Activated CD4-positive, alpha-beta memory T cell treated with anti-CD3 and anti-CD28 coated beads, Interleukin-2, amount 10 ng/mL, durations not matched to agents 7 days and 5 days (primary cell): ENCODE measurements at places on chromosomes 7 and 10. TPM values are rescaled to one million over a fixed set of nuclear protein-coding genes. Genes with fewer than 3 reads are reported as not detected.

CALML5 gene
- total RNA-seq = not detected

GRCh38 chr7:103679151-103680132 is 233.4 kb upstream of the SLC26A5 start:
- DNase-seq = no peak
- no peaks in the 10 kb centered on the region for H3K27me3 ChIP-seq
- no peak overlapping the region for H3K27ac ChIP-seq

CPA4 gene
- total RNA-seq = not detected

GRCh38 chr10:74575191-74575720 is 251.1 kb upstream of the KAT6B start:
- H3K4me3 ChIP-seq = no peak overlapping the region
- peaks cover 4% of the 10 kb centered on the region for H3K4me1 ChIP-seq
- H3K27ac ChIP-seq = no peak overlapping the region

GRCh38 chr7:90025771-90026170 is 128.5 kb upstream of the STEAP1 start:
- no peak overlapping the region for H3K4me3 ChIP-seq
- H3K36me3 ChIP-seq = no peaks in the 10 kb centered on the region
- H3K4me1 ChIP-seq = no peaks in the 10 kb centered on the region
- no peak for DNase-seq

DNA sequence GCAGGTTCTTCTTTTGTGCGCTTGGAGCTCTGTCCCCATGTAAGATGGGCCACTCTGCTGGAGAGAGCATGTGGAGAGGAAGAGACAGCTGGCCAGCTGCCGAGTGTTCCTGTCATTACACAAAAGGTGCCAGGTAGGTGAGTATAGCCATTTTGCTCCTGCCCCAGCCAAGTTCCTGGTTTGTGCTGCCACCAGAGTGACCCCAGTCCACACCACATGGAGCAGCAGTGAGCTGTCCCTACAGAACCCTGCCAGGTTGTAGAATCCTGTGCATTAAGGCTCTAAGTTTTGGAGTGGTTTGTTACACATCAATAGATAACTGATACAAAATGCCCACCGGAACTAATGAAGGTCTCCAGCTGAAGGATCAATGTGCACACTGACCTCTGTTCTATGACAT is 84.6 kb upstream of the GHITM start:
- no peaks in the 10 kb centered on the region for H3K4me1 ChIP-seq
- peaks cover 2% of the 10 kb centered on the region for H3K27me3 ChIP-seq
- no peak overlapping the region for H3K4me3 ChIP-seq
- no peak for DNase-seq
- no peaks in the 10 kb centered on the region for H3K36me3 ChIP-seq
- no peak overlapping the region for H3K27ac ChIP-seq

- H3K27me3 ChIP-seq = peaks cover 10% of the 10 kb centered on the region
- H3K4me1 ChIP-seq = peaks cover 3% of the 10 kb centered on the region
- H3K27ac ChIP-seq = no peak overlapping the region
- H3K4me3 ChIP-seq = no peak overlapping the region
- DNase-seq = no peak
Measured at GRCh38 chr7:118327174-118327573, 102.7 kb downstream of the ANKRD7 start.

UNC5B gene
- total RNA-seq = not detected

C10orf95 gene
- not detected for total RNA-seq

CALHM2 gene
- total RNA-seq = 135 TPM

DNA sequence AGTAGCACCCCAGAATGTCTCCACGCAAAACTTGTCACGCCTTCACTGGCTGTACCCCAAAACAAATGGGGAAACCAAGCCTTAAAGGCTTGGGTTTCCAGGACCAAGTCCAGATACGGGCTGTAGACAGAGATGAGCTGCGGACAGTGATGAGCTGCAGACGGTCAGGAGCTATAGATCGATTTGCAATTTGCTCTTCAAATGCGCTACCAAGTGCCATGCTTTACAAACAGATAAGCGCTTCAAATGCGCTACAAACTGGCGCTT is 658 bp upstream of the SGCE start:
- no peaks in the 10 kb centered on the region for H3K36me3 ChIP-seq
- peak overlapping the region; percentile 84 for H3K4me3 ChIP-seq
- no peak for DNase-seq
- H3K27me3 ChIP-seq = peaks cover 31% of the 10 kb centered on the region
- peaks cover 23% of the 10 kb centered on the region for H3K4me1 ChIP-seq

- DNase-seq = no peak
- no peak overlapping the region for H3K27ac ChIP-seq
- peaks cover 20% of the 10 kb centered on the region for H3K4me1 ChIP-seq
- H3K4me3 ChIP-seq = no peak overlapping the region
- H3K27me3 ChIP-seq = peaks cover 45% of the 10 kb centered on the region
Measured at GRCh38 chr7:6260291-6261187, 11.9 kb downstream of the CYTH3 start.

DNA sequence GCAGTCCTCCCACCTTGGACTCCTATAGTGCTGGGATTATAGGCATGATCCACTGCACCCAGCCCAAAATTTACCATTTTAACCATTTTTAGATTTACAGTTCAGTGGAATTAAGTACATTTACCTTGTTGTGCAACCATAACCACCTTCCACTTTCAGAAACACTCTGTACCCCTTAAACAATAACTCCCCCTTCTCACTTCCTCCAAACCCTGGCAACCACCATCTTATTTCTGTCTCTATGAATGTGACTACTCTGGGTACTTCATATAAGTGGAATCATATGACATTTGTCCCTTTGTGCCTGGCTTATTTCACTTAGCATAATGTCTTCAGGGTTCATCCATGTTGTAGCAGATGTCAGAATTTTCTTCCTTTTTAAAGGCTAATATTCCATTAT is 33.6 kb downstream of the SUFU start:
- no peak for DNase-seq

ABCB1 gene
- total RNA-seq = 9.8 TPM

DNA sequence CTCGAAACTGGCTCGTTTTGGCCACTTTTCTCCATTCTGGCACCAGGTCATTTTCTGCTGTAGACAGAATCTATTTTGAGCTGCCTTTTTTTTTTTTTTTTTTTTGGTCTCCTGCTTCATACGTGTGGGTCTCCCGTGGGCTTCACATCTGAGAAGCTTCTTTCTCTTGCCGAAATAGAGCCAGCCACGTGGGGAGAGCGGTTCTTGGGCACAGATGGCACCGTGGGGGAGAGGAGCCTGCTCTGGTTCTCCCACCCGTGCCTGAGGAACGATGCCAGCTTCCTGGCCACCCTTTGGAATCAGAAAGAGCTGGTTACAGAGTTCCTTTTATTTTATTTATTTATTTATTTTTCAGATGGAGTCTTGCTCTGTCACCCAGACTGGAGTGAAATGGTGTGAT is 48.7 kb upstream of the OCM2 start:
- H3K4me3 ChIP-seq = no peak overlapping the region
- no peaks in the 10 kb centered on the region for H3K36me3 ChIP-seq
- H3K27me3 ChIP-seq = peaks cover 5% of the 10 kb centered on the region
- no peak for DNase-seq
- H3K27ac ChIP-seq = no peak overlapping the region

DNA sequence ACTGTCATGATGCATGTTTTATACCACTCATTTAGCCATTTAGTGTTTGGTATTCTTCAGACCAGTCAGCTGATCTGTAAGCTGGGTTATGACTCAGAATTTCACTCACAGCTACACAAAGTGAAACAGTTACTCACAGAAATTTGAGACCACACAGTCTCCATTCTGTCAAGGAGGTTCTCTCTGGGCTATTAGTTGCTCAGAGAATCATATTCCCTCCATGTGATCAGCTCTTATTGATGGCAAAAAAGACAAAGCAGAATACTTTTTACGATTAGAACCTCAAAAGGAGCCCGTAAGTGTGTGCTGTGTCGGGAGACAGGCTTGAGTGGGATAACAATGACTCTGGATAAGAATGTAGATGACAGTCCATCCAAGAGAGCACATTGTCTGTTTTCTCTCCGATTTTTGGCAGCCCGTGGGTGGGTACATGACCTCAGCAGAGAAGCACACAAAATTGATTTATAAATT is 277.6 kb upstream of the SORCS1 start:
- no peak for DNase-seq
- no peak overlapping the region for H3K4me3 ChIP-seq

DNA sequence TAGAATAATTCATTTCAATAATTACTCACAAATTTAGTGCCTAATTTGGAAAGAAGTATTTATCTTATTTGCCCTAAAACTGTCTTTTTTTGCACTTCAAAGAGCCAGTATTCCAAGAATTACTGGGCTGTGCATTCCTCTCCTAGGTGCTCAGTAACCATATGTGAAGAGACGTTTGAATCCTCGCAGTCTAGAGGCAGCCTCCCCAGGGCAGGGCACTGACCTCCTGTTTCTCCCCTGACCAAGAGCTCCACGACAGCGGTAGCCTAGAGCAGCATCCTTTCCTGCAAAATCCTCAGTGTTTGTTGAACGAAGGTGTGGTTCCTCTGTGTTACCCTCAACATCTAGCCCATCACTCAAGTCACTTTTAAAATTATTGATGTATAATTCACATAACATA is 113.1 kb downstream of the EEPD1 start:
- no peaks in the 10 kb centered on the region for H3K27me3 ChIP-seq
- H3K36me3 ChIP-seq = no peaks in the 10 kb centered on the region
- DNase-seq = no peak
- H3K4me3 ChIP-seq = no peak overlapping the region
- peaks cover 19% of the 10 kb centered on the region for H3K4me1 ChIP-seq

ABCC2 gene
- 0.95 TPM for total RNA-seq

GRCh38 chr10:69172241-69172982 is 7.6 kb upstream of the SUPV3L1 start:
- H3K4me1 ChIP-seq = peaks cover 7% of the 10 kb centered on the region
- no peak overlapping the region for H3K27ac ChIP-seq
- no peak for DNase-seq
- no peak overlapping the region for H3K4me3 ChIP-seq

C1GALT1 gene
- 64.1 TPM for total RNA-seq

DNA sequence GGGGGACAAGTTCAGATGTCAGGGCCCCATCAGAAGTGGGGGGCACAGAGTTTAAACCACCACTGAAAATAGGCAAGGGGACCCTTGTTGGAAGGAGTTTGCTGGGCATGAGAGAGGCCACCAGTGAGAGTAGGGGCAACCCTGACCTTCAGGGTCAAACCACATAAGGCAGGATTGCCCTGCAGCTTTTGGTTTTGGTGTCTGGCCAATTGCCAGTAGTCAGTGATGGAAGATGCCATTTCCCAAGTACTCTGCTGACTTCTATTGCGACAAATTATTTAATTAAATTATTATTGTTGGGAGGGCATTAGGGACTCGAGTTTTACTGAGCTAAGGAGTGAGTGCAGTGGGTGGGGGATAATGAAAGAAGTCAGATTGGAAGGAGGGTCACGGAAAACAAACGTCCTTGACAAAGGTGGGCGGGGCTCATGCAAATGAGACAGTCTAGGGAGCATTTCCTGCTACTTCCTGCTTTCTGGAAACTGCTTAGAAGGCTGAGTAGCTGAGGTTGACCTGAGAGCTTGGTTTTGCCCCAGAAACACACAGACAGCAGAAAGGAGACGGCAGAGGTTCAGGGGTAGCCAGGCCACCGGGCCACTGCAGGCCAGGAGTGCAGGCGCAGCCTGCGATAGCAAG is 74.2 kb upstream of the ANLN start:
- H3K36me3 ChIP-seq = no peaks in the 10 kb centered on the region
- no peak for DNase-seq
- H3K27ac ChIP-seq = no peak overlapping the region

GRCh38 chr7:138785587-138786437 is 12.0 kb upstream of the TMEM213 start:
- H3K4me3 ChIP-seq = no peak overlapping the region
- no peak overlapping the region for H3K27ac ChIP-seq
- peaks cover 7% of the 10 kb centered on the region for H3K36me3 ChIP-seq
- no peak for DNase-seq
- H3K27me3 ChIP-seq = peaks cover 20% of the 10 kb centered on the region

ZNHIT1 gene
- total RNA-seq = 60.5 TPM

GRCh38 chr7:30674876-30675275 is 7.4 kb downstream of the CRHR2 start:
- H3K27ac ChIP-seq = no peak overlapping the region
- H3K4me3 ChIP-seq = no peak overlapping the region
- H3K36me3 ChIP-seq = no peaks in the 10 kb centered on the region
- H3K27me3 ChIP-seq = peaks cover 31% of the 10 kb centered on the region
- no peak for DNase-seq
- no peaks in the 10 kb centered on the region for H3K4me1 ChIP-seq

DNA sequence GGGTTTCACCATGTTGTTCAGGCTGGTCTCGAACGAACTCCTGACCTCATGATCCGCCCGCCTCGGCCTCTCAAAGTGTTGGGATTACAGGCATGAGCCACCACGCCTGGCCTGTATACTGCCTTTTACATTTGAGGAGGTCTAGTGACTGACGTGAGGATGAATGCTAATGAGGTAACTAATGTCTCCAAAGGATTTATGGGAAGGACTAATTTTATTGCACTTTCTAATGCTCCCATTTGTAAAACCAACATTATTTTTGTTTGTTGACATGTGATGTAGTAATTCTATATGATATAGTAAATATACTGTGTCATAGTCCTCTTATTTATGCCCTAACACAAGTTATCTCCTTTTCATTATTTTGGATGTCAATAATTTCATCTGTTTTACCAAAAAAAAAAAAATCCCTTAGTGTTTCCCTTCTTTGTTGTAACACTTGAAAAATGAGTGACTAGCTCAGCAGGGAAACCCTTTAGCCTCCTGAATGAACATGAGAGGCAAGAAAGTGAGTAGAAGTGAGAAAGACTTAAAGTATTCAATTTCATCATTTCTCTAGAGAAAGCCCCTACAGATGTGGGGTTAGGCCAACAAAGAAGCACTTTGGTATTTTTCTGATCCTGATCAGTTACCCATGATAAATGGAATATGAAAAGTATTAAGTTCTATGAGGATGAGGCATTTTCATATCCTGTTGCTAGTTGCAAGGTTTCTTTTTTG is 596.9 kb upstream of the PCDH15 start:
- H3K4me3 ChIP-seq = no peak overlapping the region
- H3K27ac ChIP-seq = no peak overlapping the region
- no peaks in the 10 kb centered on the region for H3K4me1 ChIP-seq
- no peaks in the 10 kb centered on the region for H3K36me3 ChIP-seq

GRCh38 chr7:152931633-152932032 is 172.1 kb downstream of the ACTR3B start:
- no peaks in the 10 kb centered on the region for H3K27me3 ChIP-seq
- no peak for DNase-seq
- no peak overlapping the region for H3K4me3 ChIP-seq
- H3K36me3 ChIP-seq = no peaks in the 10 kb centered on the region
- H3K4me1 ChIP-seq = no peaks in the 10 kb centered on the region

GRCh38 chr7:151628846-151629604 is 109.3 kb upstream of the RHEB start:
- H3K27ac ChIP-seq = no peak overlapping the region
- H3K36me3 ChIP-seq = peaks cover 20% of the 10 kb centered on the region
- no peak overlapping the region for H3K4me3 ChIP-seq
- no peaks in the 10 kb centered on the region for H3K27me3 ChIP-seq
- no peak for DNase-seq

SUN3 gene
- not detected for total RNA-seq

- no peak overlapping the region for H3K27ac ChIP-seq
- no peaks in the 10 kb centered on the region for H3K27me3 ChIP-seq
- no peaks in the 10 kb centered on the region for H3K36me3 ChIP-seq
Measured at GRCh38 chr10:9140373-9140772, 1085.9 kb downstream of the GATA3 start.

GRCh38 chr7:876972-877311 is 588 bp downstream of the GET4 start:
- DNase-seq = no peak
- H3K27ac ChIP-seq = peak overlapping the region; percentile 87
- H3K36me3 ChIP-seq = peaks cover 24% of the 10 kb centered on the region
- H3K4me3 ChIP-seq = peak overlapping the region; percentile 96
- H3K4me1 ChIP-seq = peaks cover 26% of the 10 kb centered on the region

GRCh38 chr7:19754521-19755116 is 18.8 kb downstream of the TMEM196 start:
- no peak for DNase-seq
- H3K27ac ChIP-seq = no peak overlapping the region
- H3K27me3 ChIP-seq = no peaks in the 10 kb centered on the region
